ENCODE measurements at places on chromosomes 6 and 20. TPM values are rescaled to one million over a fixed set of nuclear protein-coding genes. Genes with fewer than 3 reads are reported as not detected.
A peak's percentile ranks its signal among the peaks of the same experiment; 100 is the strongest.

- no peak for DNase-seq
Observed at GRCh38 chr6:39169448-39170344, 54.7 kb upstream of the SAYSD1 start.

Gene RCAN2
- total RNA-seq: not detected

DNA sequence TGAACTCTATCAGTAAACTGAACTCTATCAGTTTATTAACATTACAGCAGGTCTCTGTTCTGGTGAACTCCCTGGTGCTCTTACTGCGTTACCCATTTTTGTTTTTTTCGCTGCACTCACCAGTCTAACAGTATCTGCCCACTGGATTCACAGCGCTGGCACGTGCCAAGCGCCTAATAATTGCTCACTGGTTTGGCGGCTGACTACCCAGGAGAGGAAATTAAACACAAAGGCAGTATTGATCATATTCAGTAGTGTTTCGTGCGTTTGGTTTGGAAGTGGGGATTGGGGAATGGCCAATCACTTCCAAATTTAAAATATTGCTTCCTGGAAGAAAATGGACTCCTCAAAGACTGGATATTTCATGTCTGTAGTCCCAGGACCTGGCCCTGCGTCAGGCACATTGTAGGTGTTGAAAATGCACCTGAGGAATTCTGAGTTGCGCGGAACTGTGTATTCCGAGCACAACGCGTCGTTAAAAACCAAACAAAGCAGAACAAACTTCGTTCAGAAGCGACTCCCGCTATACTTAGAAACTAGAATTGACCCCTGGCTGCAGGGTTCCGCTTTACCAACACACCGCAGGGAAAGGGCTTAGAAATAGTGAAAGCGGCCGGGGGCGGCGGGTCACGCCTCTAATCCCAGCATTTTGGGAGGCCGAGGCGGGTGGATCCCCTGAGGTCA lies 1.1 kb upstream of the RPS12 start:
- peak; percentile 74 for DNase-seq

Gene AP5S1
- 17.8 TPM for total RNA-seq

DNA sequence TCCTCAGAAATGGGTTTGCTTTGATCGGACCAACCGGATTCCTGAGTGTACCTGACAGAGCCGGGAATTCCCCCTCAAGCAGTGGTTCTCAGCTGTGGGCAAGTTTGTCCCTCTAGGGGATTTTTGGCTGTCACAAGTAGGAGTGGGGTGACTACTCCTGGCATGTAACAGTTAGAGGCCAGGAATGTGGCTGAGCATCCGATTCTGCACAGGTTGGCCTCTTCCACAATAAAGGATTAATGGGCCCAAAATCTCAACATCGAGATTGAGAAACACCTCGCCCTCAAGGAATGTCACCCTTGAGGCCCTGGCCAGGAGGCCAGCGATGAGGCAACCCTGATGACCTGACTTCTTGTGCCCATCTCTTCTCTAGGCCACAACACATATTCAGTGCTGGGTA lies 7.9 kb downstream of the AGPAT4 start:
- no peak for DNase-seq

Gene SIRPB1
- 0.75 TPM for total RNA-seq

DNA sequence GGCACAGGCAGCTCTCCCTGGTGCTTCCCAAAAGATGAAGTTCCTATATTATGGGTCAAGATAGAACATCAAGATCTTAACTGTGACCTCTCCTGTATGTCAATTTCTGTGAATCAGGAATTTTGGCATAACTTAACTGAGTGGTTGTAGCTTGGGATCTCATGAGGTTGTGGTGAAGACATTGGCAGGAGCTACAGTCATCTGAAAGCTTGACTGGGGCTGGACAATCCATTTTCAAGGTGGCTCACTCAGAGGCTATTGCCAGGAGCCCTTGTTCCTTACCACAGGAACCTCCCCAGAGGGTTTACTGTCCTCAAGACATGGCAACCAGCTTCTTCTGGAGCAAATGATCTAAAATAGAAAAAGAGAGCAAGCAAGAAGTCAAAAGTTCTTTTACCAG lies 252.2 kb downstream of the ADGB start:
- DNase-seq: no peak

GRCh38 chr20:62362590-62362940 lies 4.5 kb downstream of the LAMA5 start:
- DNase-seq: peak; percentile 10

DNA sequence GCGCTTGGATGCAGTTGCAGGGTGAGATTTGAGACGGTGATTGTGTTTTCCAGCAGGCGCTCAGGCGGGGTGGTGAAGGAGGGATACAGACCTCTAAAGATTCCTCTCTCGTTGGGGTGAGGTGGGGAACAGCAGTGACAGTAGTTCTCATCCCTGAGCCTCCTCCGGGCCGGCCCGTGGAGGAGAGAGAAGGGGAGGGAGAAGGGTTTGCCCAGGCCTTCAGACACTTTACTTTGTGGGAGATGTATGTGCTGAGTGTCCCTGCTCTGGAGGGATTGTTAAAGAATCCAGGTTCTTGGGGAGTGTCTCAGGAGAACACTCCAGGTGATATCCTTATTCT lies 41.0 kb downstream of the PSMB9 start:
- DNase-seq: no peak

GRCh38 chr20:57180954-57181353 lies 85.5 kb downstream of the BMP7 start:
- DNase-seq: no peak

DNA sequence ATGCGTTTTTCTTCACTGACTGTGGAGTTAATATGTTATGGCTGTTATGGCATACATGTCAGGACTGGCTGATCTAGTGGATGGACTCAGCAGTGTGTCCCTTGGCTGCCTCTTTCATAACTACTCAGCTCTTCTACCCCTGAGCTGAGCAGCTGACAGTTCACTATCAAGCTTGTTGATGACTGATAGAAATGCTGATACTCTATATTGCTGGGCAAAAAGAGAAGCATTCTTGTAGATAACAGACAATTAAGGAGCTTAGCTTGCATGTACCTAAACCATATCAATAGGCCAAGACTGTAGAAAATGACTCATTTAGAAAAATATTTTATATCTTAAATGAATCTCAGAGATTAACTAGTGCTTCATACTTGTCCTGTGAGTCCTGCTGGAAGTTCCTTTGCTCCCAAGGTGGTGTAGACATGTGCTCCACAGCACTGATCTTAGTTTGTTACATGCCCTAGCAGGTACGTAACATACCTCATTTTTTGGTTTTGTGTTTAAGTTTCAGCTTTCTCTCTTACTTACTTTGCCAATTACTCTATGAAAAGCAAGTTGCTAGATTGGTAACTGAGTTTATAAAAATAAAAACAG lies 236.9 kb downstream of the GMDS start:
- DNase-seq: no peak
